ENCODE measurements at places on chromosomes 12 and 14.
A peak's percentile ranks its signal among the peaks of the same experiment; 100 is the strongest.

- no peak for DNase-seq
These were observed 4.4 kb downstream of the SPTB start for GRCh38 chr14:64875350-64875749.

DNA sequence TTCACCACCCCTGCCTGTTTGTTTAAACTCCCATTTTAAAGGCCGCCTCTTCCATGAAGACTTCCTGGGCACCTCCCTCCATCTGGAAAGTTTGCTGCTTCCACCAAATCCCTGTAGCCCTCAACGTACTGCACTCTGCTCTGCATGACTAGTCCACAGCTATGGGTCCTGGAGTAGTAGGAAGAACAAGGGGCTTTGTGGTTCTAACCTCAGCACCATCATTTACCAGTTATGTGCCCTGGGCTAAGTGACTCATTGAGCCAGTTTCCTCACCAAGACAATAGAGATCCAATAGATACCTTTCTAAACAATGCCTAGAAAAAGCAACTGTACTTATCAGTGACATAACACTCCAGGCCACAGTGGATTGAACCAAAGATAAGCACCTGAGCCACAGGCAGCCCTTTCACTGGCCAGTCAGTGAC, 8.5 kb upstream of the LTBP2 start:
- DNase-seq: no peak

DNA sequence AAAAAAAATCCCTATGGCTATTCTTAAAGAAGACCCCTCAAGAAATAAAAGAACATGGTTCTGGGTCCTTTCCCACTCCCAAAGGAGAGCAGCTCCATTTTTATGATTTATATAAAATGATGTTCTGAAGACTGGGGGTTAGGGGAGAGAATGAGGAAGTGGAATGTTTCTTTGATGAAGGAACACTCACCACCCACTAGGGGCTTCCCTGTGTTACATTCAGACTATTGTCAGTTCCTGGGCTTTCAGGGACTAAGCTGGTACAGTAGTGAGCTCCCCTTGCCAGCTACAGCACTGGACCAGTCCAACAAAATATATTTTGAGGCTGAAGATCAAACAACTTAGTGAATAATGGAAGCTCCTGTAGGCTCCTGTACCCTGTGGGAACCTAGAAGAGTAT, 98.9 kb downstream of the HMGA2 start:
- no peak for DNase-seq

DNA sequence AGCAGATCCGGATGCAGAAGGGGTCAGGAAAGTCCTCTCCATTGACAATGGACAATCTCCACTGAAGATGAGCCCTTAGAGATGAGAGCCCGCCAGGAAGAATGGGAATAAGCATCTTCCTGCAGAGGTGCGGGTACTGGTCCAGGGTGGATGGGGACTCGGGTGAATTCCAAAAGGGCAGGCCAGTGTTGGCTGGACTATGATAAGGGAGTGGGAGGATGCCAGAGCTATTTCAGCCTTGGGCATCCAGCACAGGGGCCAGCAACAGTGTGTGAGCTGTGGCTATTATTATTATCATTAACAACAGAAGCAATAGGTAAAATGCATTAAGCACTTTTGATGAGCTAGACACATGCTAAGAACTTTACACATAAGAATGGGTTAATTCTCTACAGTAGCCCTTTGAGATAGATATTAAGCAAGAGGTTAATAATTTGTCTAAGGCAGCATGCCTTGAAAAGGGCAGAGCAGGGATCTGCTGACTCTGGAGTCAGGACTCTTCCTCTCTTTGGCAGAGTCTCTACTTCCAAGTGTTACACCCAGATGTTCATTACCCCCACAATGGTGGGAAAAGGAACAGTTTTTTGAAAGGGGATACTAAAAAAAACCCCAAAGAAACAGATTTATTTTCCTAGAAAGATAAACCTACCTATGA, 55.2 kb downstream of the PRICKLE1 start:
- DNase-seq: no peak

DNA sequence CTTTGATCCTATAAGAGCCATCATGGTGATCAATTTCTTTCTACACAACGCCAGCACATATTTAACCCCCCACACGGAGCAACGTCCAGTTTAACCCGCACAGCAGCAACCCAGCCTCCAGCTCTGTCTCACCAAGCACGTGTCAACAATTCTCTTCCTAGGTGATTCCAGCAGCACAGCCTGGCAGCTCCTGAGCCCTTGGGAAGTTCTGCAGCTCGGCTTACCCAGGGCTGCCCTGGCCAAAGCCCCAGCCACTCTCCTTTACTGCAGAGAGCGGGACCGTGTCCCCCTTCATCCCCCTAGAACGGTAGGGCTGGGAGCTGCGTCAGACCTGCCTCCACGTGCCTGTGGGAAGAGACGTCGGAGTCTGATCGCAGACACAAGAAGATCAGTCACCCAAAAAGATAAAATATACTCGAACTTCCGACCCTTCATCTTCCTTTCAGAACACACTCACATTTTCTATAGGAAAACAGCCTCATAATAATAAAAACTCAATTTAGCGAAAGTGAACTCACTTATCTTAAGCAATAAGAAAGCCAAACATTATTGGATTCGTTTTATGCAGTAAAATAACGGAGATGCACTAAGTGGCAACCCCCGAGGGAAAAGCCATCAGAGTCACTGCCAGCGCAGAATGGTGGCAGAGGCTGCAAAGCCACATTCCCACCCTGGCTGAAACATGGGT, 7.6 kb downstream of the TMEM121 start:
- DNase-seq: no peak

GRCh38 chr12:91952916-91953315, 192.7 kb downstream of the BTG1 start:
- DNase-seq: no peak

- no peak for DNase-seq
These were observed 31.2 kb downstream of the SUPT16H start for GRCh38 chr14:21352587-21352986.

- no peak for DNase-seq
These were observed 10.0 kb downstream of the FBXO33 start for GRCh38 chr14:39422243-39422642.

GRCh38 chr12:45125997-45126396, 75.1 kb upstream of the DBX2 start:
- no peak for DNase-seq

GRCh38 chr12:25327321-25327720, 76.6 kb upstream of the KRAS start:
- DNase-seq: no peak

DNA sequence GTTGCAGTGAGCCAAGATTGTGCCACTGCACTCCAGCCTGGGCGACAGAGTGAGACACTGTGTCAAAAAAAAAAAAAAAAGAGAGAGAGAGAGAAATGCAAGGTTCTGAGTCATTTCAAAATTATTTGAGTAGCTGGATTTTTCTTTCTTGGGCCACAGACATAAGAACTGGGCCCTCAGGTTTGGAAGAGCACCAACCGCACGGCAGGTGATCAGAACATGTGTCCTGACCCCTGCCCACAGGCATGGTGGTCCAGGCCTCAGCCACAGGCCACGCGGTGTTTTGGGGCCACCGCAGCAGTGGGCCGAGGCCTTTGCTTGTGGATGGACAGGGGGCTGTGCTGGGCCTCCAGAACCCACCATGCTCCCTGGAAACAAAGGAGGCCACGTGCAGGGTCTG, 126.7 kb downstream of the CALM1 start:
- no peak for DNase-seq

DNA sequence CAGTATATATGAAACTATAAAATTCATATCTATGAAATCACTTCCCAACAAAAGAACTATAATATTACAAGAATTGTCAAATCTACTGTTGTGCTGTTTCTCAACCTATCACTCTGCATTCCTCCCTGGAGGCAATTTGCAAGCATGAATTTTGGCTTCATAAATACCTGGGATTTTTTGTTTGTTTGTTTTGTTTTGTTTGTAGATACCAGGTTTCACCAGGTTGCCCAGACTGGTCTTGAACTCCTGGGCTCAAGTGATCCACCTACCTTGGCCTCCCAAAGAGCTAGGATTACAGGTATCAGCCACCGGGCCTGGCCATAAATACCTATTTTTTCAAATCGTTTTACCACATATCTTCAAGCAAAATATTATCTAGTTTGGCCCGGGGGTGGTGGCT, 38.7 kb downstream of the SGPP1 start:
- no peak for DNase-seq

DNA sequence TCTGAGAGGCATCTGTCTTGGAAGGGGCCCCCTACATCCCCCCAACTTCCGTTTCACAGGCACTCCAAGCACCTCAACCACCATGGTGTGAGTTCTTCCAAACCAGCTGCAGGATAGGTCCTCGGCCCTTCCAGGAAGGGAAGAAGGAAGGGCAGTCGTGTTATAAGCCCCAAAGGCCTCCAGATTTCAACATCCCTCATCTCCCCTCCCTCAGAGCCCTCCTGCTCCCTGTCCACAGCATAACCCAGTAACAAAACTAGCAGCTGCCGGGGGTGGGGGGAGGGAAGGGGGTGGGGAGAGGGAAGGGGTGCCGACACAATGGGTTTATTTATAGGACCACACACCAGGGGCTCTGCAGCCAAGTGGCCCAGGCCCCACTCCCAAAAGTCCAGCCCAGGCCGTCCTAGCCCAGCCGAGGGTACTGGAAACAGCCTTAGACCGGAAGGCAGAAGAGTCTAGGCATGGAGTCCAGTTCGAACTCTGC, 18.3 kb downstream of the NCKAP5L start:
- DNase-seq: peak; percentile 38

DNA sequence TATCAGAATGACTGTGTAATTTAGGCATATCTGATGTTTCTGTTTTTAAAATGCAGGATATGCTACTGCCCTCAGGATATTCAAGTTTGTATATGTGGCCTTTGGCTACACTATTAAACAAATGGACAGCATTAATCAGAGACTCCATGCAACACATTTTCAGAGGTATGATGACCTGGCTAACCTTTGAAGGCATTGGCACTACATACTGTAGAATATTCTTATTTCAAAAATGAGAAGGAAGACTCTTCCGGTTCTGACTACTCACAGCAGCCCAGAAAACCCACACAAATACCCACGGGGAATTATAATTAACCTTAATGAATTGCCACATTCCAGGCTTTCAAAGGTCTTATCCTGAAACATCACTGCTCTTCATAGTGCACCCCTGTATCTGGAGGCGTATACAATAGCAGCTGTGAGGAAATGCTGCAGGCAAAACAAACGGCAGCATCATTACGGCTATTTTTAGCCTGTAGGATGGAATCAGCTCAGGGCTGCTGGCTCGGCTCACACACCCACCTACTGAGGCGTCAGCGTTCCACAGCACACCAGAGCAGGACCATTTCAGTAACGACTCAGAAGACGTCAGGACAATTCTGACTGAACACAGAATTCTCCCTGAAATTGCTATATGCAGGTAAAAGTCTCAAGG, 648.5 kb downstream of the RPS29 start:
- no peak for DNase-seq

GRCh38 chr12:48051681-48052080, 47.4 kb upstream of the COL2A1 start:
- no peak for DNase-seq

DNA sequence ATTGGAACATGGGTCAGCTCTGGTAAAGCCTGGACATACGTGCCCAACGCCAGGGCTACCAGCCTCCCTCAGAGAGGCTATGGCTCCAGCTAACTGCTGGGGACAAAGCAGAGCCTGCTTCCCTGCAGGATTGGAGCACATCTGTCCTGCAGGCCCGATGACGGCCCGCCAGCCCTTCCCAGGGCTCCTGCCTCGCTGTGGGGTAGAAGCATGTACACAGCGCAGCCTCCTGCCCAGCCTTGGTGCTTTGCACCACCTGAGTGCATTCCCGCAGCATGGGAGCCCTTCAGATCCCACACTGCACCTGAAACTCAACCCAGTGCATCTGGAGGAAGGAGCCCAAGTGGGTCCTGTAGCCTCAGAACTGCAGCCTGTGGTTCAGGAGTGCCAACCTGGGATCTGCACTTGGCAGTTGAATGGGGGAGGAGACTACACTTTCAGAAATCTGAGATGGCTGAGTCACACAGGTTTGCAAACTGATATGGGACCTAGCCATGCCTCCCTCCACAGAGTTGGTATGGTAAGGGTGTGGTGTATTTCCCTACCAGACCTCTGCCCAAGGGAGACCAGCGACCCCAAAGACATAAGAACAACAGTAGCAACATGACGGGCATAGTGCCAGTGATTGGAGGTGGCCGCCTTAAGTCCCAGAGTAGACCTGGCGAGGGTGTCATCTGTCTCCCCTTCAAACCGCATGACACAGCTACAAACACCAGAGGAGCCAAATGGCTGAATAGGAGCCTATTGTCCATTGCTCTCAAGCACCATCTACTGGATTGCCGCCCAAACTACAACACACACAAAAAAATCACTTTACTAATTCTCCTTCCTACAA, 273.9 kb upstream of the MIS18BP1 start:
- no peak for DNase-seq

GRCh38 chr12:92757597-92758121, 54.9 kb downstream of the PLEKHG7 start:
- no peak for DNase-seq

DNA sequence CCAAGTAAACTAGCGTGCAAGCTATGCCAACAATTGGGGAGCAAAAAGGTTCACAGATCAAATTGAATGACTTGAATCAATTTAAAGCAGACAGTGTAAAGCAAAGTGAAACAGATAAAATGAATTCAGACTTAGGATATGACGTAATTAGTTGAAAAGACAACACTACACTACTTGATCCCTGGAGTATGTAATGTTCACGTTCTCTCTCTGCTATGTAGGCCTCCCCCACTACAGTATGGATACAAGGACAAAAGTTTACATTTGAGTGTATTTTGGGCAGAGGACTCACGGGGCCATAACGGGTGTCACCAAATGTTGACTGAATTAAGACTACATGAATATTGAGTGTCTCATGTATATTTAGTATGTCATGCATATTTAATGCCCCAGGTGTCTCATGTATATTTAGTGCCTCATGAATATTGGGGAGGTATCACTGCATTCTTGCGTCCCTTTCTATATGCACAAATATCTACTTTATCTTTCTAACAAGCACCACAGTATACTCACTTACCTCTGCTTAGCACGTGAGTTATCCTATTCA, 44.5 kb downstream of the RERGL start:
- DNase-seq: no peak

DNA sequence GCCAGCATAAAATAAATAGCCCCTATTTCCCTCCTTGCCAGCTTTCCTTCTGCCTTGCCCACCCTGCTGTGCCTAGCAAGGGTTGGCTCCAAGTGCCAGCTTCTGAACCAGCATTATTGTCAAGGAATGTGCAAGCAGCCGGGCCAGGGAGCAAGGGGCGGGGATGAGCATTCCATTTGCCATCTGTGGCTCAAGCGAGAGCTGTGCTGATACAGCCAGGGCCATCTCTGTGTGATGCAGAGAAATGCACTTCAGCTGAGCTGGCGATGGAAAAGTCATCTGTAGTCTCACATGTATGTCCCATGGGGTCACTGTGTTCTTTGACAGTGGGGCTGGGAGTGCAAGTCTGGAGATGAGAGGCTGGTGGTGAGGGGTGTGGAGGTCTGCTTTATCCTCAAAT, 137.3 kb downstream of the SUDS3 start:
- no peak for DNase-seq
